Activated CD4-positive, CD25-positive, alpha-beta regulatory T cell treated with anti-CD3 and anti-CD28 coated beads, Interleukin-2, amount 50 U/mL, for 16 hours (primary cell): ENCODE measurements at places on chromosomes 6 and 20.

DNA sequence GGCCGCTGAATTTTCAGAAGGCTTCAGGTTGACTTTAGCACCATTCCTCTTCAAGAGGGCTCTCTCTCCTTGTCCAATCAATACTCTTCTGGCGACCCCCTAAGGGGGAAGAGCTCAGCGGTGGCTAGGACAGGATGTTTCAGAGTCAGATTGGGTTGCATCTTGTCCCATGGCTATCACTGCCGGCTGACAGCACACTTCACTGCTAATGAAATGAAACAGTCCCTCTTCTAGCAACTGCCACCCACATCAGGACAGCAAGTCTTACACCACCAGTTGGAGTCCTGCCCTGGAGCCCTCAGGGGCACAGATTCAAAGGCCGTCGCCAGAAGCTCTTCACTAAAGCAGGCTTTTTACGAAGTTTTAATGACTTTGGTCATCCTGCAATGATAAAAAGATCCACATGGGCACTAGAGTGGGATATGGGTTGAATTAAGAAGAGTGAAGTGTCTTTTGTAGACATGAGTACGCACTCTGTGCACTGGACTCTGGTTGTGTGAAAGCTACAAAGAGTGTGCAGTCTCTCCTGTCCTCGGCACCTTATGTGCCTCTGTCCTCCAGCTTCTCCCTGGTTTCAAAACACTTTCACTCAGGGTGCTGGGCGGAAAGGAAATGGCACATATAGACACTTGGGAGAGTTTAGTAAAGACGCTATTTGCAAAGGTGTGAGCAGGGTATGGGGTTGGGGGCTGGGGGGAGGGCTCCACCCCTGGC, 66.1 kb upstream of the SLC22A16 start:
- DNase-seq, result no peak

DNA sequence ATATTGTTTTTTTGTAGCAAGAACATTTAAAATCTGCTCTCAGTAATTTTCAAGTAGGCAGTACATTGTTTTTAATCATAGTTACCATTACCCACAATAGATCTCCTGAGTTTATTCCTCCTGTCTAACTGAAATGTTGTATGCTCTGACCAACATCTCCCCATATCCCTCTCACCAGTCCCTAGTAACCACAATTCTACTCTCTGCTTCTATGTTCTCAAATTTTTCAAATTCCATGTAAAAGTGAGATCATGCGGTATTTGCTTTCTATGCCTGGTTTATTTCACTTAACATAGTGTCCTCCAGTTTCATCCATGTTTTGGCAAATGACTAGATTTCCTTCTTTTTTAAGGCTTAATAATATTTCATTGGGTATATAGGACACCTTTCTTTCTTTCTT, 300.5 kb downstream of the KCNQ5 start:
- no peak for DNase-seq

- peak; percentile 40 for DNase-seq
These were observed 21.3 kb downstream of the TNXB start for GRCh38 chr6:32087574-32088486.

DNA sequence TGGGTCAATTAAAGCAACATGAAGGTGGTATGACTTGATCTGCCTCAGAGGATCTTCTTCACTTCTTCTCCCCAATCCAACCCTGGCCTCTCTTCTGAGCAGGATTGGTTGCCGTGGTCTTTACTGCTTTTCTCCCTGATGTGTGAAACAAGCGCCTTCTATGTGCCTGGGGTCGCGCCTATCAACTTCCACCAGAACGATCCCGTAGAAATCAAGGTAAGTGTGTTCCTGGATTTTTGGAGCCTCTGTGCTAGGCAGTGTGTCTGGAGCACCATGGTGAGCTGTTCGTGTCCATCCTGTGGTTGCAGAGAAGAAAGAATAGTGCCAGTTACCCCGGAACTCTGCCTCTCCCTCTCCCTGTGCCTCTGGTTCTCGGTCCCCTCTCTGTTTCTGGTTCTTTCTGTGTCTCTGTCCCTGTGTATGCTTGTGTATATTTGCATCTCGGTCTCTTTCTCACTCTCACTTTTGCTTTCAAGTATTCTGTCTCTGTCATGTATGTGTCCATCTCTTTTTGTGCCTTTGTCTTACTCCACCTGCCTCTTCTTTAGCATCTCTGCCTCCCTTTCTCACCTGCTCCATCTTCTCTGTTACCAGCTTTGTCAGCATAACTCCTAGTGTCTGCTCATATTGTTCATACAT, 23.5 kb downstream of the TM9SF4 start:
- DNase-seq, result no peak

GRCh38 chr20:46967646-46968045, 73.0 kb downstream of the EYA2 start:
- DNase-seq, result no peak

GRCh38 chr6:157667211-157668008, 155.6 kb upstream of the SNX9 start:
- DNase-seq, result peak; percentile 37

- DNase-seq, result no peak
These were observed 117.5 kb upstream of the ID4 start for GRCh38 chr6:19719691-19720128.

GRCh38 chr6:118146584-118146983, 239.5 kb downstream of the SLC35F1 start:
- DNase-seq, result no peak

DNA sequence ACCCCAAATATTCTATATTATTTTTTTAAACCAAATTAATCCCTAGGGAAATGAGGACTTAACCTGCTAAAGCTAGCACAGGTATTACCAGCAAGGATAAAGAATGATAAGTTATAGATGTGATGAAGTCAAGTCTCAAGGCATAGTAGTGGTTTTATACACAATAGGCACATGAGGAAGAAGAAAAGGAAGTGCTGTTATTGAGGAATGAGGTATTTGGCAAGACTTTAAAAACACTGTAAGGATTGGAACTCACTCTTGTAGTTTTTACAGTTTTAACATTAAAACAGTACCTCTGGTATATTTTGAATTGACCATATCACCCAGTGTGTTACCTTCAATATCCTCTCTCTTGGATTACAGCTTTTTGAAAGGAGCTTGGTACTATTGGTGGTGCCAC, 54.6 kb downstream of the PHF3 start:
- no peak for DNase-seq

- no peak for DNase-seq
These were observed 140.7 kb downstream of the PLCB1 start for GRCh38 chr20:8272766-8273165.

DNA sequence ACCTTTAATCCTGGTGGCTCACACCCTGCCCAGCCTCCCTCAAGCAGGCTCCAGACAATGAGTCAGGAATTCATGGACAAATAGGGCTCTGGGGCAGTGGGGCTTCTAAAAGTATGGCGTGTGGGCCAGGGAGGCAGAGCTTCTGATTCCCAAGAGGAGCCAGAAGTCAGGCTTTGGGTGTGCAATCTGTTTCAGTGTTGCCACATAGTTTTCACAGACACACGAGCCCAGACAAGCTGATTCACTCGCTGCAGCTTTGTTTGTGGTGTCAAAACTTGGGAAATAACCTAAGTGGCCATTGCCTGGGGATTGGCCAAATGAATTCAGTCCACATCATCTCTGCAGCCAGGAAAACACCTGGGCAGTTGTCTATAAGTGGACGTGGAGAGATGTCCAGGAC, 9.2 kb downstream of the PEDS1 start:
- DNase-seq, result no peak

- DNase-seq, result no peak
These were observed 409.9 kb upstream of the SPTLC3 start for GRCh38 chr20:12598894-12599293.

DNA sequence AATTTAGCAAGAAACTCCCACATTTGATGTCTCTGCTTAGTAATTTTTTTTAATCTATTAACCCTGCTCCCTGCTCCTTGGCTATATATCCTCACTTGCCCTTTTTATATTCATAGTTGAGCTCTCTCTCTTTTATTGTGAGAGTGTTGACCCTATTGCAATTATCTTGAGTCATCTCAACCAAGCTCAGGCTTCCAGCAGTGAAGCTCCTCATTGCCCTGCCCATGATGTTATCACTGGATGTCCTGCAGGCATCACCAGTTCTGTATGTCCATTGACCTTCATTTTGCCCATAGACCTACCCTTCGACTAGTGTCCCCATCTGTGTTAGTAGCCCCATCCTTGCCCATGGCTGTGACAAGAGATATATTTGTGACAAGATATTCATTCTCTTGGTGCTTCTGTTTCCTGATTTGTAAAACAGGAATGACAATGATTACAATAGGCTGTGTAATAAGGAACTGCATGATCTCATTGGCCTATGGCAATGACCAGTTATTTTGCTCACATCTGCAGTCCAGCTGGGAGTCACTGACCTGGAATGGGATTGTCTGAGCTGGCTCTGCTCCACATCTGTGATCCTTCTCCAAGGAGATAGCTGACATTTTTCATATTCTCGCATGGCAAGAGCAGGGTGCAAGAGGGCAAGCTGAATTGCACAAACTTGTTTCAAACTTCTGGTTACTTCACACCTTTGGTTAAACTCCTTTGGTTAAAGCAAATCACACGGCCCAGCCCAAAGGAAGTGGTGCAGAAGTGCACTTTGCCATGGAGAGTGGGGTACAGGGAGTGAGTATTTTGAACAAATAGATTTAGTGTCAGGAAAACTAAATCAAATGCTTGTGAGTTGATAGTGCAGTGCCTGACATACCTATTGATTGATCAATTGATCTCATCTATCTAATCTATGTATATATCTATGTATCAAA, 47.7 kb upstream of the CST5 start:
- no peak for DNase-seq

GRCh38 chr20:53884859-53885541, 185.4 kb downstream of the BCAS1 start:
- DNase-seq, result peak; percentile 24

GRCh38 chr6:87922196-87922946, 125.3 kb upstream of the SPACA1 start:
- DNase-seq, result no peak

DNA sequence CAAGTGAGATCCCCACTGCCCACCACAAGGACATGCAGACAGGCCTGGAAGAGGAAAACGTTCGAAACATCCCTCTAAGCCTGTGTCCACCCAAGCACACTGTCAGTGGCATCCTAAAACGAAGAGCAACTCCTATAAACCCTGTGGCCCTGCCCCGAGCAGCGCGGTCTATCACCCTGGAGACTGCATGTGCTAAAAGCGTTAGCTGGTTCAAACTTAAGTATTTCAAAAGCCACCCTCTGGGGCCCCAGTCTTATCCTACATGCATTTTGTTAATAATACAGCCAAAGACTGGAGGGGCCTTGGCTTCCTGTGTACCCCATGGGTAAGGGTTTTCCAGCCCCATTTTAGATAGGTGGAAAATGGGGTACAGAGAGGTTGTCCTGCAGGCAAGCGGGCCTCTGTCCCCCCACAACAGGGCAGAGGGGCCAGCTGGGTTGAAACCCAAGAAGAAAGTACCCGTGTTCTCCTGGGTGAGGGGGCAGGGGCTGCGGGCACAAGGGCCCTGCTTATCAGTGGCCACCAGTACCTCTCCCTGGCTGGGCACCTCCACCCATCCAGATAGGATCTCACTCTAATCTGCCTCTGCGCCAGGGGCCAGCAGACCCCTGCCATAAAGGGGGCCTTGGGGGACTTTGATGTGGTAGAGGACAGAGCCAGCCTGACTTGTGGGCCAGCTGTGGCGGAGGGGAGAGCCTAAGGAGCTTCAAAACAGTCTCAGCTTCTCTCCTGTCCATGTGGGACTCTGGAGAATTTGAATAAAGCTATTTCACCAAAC, 28.3 kb downstream of the PREX1 start:
- DNase-seq, result no peak
